ENCODE measurements at places on chromosomes 13 and 19.

GRCh38 chr13:27621116-27621365 lies 651 bp upstream of the POLR1D start:
- no peak for DNase-seq

GRCh38 chr13:111531505-111531904 lies 211.1 kb downstream of the TEX29 start:
- no peak for DNase-seq

- no peak for DNase-seq
Measured at GRCh38 chr13:43572656-43573360, 214.0 kb downstream of the ENOX1 start.

DNA sequence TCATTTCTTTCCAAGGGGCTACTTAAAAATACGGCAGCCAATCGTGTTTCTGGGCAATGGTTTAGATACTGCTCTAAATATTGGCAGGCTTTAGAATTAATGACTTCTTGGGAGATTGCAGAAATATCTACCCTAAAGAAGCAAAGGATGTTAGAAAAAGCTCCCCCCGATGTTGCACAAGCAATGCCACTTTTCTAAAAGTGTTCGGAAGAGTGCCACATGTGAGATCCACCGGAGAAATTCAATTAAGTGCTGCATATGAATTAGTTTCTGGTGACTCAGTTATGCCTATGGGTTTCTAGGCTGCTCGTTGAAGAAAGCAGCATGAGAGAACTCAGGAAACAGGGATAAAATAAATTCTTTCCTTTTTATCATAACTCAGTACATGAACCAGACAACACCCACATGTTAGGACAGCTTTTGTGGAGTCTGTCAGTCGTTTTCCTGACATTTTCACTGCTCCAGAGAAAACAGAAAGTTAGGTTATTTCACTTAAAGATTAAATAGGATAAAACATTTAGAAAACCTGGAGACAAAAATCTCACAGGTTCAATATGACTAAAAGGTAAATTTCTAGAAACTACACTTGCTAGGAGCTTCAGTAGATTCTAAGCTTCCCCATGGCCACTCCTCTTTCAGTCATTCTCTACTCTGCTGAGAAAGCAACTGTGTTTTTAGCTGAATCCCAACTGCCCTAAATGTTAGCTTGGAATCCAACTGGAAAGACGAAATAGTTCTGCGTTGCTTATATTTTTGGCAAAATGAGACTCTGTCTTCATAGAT lies 244.7 kb downstream of the DCLK1 start:
- no peak for DNase-seq

DNA sequence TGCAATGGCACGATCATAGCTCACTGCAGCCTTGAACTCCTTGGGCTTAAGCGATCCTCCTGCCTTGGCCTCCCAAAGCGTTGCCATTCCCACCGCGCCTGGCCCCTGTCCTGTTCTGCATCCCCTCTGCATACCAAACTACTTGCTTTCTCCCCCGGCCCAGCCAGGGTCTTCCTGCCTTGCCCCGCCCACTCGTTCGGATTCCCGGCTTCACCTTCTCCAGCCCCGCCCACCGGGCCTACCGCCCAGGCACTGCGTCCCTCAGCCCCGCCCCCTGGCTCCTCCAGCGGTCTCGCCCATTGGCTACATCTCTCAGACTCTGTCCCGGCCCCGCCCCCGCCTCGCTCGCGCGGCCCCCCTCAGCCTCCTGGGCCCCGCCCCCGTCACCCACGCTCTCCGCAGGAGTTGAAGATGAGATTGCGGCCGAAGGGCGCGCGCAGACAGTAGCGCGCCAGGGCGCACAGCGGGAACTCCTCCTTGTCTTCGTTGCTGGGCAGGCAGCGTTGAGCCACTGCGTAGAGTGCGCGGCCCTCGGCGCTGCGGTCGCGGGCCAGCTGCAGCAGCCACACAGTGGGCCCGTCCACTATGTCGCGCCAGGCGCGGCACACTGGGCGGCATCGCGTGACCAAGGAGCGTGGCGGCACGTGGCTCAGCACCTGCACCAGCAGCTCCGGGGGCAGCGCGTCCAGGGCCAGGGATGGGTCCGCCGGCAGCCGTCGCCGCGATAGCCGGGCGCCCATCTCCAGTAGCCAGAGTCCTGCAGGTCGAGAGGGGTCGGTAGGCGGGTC lies 19.0 kb downstream of the MRPS12 start:
- peak; percentile 70 for DNase-seq

Data from stimulated activated CD8-positive, alpha-beta memory T cell treated with anti-CD3 and anti-CD28 coated beads, Interleukin-4, amount 100 ng/mL, for 1 hour (primary cell).